ENCODE measurements at places on chromosomes 1 and 21.

DNA sequence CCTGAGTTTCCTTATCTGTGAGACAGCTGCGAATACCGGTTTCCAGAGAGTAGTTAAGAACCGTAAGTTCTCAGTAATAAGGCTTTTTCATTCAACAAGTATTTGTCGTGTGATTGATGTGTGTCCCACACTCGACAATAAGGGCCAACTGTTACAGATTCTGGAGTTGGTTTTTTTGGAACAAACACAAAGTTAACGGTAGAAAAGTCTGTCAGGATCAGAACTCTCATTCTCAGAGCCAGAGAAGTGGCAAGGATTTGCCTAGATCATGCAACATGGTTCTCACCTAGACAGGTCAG is 837 bp downstream of the NUDC start:
- no peak for DNase-seq

- no peak for DNase-seq
These were observed 481.1 kb downstream of the PTBP2 start for GRCh38 chr1:97202481-97203380.

DNA sequence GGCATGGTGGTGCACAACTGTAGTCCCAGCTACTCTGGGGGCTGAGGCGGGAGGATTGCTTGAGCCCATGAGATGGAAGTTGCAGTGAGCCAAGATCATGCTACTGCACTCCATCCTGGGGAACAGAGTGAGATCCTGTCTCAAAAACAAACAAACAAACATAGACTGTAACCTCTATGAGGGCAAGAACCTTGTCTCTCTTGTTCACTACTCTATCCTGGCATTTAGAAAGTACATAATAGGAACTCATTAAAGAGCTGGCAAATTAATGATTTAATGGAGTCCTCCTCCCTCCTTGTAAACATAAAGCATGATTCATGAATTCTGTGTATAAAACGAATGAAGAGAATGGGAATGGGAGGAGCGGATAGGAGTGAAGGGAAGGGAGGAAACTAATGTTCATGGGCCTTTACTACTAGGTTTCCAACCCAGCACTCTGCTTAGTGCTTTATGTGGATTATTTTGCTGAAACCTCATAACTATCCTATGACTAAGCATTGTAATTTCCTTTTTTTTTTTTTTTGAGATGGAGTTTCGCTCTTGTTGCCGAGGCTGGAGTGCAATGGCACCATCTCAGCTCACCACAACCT is 8.6 kb downstream of the LMOD1 start:
- DNase-seq, result no peak

DNA sequence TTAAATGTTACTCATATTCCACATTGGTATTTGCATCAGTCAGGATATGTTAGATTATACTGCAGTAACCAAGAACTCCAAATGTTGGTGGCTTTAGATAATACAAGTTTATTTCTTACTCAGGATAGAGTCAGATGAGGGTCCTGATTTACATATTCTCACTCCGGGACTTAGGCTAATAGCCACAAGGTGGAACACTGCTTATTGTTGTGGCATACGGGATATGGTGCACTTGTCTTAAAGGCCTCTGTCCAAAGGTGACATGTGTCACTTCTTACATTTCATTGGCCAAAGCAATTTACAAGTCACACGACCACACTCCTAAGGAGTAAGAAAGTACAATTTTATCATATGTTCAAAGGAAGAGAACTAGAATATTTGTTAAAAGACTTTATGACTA is 28.5 kb upstream of the ACADM start:
- DNase-seq, result no peak

DNA sequence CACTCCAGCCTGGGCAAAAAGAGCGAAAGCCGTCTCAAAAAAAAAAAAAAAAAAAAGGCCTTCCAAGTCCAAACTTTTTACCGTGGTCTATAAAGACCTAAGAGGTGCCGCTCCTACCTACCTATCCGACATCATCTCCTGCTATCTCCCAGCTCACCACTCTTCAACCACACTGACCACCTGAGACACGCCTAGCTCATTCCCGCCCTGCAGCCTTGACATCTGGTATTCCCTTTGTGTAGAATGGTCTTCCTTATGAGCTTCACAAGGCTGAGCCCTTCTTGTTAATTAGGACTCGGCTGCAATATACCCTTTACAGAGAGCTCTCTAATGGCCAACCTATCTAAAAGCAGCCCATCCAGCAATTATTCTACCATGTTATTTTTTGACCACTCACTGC is 680 bp downstream of the MAGOH start:
- DNase-seq, result no peak

- DNase-seq, result no peak
These were observed 2.3 kb downstream of the DFFA start for GRCh38 chr1:10470043-10470442.

- peak; percentile 13 for DNase-seq
These were observed 698 bp downstream of the MOV10 start for GRCh38 chr1:112674986-112675727.

GRCh38 chr21:46069166-46069565 is 28.7 kb upstream of the COL6A2 start:
- no peak for DNase-seq

- no peak for DNase-seq
These were observed 5.8 kb downstream of the OR10T2 start for GRCh38 chr1:158393476-158393875.

- DNase-seq, result no peak
These were observed 46.3 kb downstream of the COL18A1 start for GRCh38 chr21:45451091-45451740.

GRCh38 chr1:61190153-61190552 is 107.8 kb downstream of the NFIA start:
- DNase-seq, result no peak

GRCh38 chr1:219264561-219264960 is 90.9 kb downstream of the LYPLAL1 start:
- no peak for DNase-seq

GRCh38 chr1:197810812-197811211 is 35.5 kb upstream of the DENND1B start:
- no peak for DNase-seq

DNA sequence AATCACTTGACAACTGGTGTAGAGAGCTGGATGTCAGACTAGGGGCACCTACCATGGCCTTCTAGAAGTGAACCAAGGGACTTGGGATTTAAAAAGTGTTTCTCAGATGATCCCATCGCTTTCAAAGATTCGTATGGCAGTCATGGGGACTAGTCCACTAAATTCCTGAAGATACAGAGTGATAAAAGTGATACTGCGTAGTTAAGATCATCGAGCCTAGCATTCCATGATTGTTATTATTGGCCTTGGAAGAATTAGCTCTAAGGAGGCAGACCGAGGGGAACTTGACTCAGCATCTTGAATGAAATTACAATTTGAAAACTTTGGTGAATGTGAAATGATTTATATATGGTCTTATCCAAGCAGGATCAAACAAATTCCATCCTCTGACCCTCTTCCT is 1.3 kb upstream of the CHIA start:
- no peak for DNase-seq

DNA sequence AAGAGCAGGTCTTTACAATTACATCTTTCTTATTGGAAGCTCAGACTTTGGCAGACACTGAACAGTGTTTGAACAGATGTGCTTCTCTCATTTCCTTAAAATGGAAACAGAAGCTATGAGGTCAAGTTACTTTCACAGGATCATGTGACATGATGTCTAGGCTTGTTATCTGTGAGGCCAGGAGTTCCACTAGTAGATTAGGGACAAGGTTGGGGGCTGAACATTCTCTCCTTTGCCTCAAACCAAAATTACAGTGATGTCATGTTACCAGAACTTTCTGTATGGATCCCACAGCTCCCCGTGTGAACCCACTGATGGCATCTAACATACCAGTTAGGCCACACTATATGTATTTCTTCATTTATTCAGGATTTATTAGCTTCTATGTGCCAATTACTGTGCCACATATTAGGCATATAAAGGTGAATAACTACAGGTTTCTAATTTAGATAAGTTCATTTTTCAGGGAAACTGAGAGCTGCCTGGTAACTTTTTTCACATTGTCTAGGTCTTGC is 6.0 kb downstream of the DYNLT5 start:
- DNase-seq, result no peak

- no peak for DNase-seq
These were observed 312.8 kb downstream of the CAMTA1 start for GRCh38 chr1:7097938-7098592.

DNA sequence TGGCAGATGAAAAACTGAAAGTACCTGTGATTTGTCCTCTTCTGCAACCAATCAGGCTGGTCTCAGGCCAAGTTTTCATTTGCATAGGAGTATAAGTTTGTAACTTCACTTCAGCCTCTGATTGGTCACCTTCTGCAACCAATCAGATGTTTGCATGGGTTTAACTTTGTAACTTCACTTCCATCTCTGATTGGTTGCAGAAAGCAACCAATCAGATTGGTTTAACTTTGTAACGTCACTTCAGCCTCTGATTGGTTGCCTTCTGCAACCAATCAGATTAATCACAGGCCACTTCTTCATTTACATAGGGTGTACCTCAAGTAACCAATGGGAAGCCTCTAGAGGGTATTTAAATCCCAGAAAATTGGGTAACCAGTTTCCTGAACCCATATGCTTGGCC is 18.9 kb upstream of the TUT4 start:
- no peak for DNase-seq

- DNase-seq, result no peak
These were observed 142.2 kb downstream of the PAPPA2 start for GRCh38 chr1:176605176-176605575.

DNA sequence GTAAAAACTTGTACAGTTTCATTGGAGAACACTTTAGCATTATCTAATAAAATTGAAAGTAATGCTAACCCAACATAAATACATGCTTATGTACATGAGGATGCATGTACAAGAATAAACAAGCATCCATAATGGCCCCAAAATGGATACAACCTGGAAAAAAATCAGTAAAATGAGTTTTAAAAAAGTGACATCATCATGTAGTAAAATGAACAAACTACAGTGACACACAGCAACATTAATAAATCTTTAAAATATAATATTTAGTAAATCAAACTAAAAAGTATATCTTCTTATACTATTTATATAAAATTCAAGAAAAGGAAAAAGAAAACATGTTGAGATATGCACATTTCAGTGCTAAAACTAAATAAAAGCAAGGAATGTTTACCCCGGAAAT is 140.5 kb downstream of the CLEC20A start:
- no peak for DNase-seq

DNA sequence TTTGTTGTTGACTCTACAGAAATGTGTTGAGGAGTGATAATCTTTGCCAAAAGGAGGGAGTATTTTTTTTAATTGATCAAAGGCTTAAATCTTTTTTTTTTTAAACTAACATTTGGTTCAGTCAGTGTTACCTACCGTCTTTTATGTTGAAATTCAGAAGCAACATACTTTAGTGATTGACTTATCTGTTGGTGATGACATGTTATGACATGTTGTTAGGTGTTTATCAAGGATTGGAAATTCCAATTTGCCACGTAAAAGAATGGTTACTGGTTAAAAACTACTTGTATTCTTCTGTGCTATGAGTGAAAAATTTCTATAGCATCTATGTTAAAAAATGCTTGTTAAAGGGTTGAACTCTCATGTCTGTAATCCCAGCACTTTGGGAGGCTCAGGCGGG is 61.2 kb downstream of the DNM3 start:
- no peak for DNase-seq

DNA sequence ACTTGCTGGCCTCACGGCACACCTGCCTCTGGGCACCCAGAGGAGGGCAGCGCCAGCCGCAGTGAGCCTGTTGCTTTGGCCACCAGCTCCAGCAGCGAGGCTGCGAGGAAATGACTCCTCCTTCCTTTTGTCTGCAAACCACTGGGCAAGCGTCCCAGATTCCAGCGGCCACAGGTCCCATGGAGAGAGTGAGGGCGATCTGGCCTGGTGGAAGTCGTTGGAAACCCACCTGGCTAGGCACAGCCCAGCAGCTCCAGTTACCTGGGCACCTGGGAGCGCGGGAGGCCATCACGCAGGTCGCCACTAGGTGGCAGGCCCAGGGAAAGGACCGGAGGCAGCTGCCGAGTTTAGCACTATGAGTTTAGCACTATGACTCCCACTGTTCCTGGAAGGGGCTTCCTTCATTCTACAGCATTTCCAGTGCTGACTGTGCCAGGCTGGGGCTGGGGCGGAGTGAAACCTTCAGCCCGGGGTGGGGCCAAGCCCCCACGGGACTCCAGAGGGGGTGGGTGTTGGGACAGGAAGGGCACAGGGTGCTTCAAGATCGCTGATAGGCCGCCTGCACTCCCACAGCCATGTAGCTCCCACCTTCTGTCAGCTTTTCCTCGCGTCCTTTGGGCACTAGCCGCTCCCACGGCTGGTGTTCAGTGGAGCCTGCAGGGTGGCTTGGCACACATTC is 1.1 kb upstream of the ESPN start:
- DNase-seq, result peak; percentile 55

- no peak for DNase-seq
These were observed 35.1 kb upstream of the IFNGR2 start for GRCh38 chr21:33368124-33368523.

GRCh38 chr1:25099343-25099951 is 132.9 kb downstream of the SYF2 start:
- DNase-seq, result no peak

GRCh38 chr1:77608893-77609292 is 73.6 kb downstream of the ZZZ3 start:
- DNase-seq, result no peak

GRCh38 chr1:176884286-176884685 is 280.2 kb downstream of the ASTN1 start:
- DNase-seq, result no peak

DNA sequence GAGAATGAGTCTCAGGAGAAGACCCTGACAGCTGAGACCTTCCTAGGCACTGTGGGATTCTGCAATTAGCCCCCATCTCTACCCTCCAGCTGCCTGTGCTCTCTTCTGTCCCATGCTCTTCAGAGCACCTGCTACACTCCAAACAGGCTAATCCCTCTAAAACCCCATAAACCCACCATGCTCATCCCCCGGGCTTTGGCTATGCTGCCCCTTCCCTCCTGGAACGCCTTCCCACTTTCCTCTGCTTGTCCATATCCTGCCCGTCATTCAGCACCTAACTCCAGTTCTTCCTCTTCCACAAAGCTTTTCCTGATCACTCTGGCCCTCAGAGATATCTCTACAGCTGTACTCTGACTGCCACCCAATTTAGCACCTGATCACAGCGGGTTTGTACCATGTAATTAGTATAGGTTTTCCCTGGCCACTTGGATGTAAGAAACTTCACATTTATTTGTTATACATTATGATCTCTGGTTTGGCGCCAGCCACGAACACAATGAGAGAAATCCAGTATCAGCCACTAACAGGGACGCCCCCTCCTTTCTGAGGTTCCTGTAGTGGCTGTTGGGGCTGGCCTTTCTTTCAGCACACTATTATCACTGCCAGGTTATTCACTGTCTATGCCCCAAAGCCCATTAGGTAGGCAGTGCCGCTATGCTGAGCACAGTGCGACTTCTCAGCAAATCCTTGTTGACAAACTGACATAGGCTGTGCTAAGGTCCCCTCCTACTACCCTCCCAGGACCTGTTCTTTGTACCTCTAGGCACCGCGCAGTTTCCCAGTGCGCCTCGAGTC is 45.1 kb downstream of the CDC7 start:
- no peak for DNase-seq

- no peak for DNase-seq
These were observed 17.7 kb downstream of the PLA2G5 start for GRCh38 chr1:20087668-20088067.

Data from stimulated activated CD8-positive, alpha-beta memory T cell treated with anti-CD3 and anti-CD28 coated beads, Interleukin-4, amount 100 ng/mL, for 1 hour (primary cell).